NCI-H1417 treated with DMSO at 0.1 percent for 48 hours (cell line): ENCODE measurements at places on chromosomes 11 and 22.

GRCh38 chr11:63764679-63765647, 3.6 kb downstream of the ZFTA start:
- DNase-seq: no peak

DNA sequence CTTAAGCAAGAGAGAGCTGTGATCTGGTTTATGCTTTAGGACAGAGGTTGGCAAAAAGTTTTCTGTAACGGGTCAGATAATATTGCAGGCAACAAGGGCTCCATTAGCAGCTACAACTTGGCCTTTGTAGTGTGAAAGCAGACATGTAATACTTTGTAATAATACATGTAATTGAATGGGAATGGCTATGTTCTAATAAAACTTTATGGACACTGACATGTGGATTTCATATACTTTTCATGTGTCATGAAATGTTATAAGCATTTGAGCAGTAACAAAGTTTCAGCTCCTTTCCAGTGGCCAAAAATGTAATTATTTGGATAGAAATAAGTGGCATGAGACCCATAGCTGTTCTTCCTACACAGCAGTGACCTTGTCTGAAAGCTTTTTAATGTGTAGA, 3.1 kb downstream of the DYNC2H1 start:
- DNase-seq: no peak

- DNase-seq: no peak
Measured at GRCh38 chr11:62104816-62105653, 18.8 kb upstream of the INCENP start.

DNA sequence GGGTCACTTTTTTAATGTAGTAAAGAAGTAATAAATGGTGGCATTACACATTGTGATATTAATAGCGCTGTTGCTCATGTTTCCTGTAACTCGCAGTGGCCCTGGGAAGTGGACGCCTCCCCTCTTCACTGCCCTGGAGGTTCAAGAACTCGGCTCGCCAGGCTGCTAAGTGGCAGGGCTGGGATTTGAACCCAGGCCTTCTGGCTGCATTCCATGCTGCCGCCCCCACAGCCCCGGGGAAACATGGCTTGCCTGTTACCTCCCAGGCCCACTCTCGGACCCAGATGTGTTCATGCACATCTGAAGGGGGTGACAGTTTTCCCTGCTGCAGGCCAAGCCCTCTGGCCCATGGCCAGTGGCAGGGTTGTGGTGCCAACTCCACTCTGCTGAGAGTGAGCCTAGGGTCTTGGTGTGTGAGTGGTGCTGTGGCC, 25.0 kb upstream of the MGAT3 start:
- DNase-seq: no peak

DNA sequence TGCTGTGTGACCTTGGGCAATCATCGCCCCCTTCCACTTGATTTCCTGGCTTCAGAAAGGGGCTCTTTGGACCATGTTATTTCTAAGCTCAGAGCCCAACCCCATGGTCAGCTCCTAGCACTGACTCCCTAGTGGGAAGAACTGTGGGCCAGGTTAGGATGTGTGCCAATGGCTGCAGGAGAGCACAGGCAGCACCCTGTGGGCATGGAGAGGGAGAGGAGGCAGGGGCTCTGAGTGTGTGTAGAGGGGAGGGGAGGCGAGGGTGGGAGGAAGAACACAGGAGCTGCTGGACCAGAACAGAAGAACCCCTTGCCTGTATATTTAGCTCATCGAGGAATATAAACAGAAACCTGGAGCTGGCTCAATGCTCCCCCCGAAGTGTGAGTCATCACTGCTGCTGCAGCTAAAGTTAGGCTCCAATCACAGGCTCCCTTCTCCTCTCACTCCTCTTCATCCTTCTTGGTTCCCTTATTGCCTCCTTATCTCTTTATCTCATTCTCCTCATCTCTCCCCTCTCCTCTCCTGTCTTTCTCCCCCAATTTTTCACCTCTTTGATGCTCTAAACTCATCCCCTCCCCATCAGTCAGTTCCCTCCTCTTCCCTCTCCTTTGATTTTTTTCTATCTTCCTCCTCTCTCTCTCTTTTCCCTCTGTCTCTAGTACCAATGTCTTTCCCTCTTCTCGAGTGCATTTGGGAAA, 14.5 kb upstream of the RPS19BP1 start:
- DNase-seq: no peak

GRCh38 chr11:96109331-96110030, 185.6 kb upstream of the MTMR2 start:
- no peak for DNase-seq

DNA sequence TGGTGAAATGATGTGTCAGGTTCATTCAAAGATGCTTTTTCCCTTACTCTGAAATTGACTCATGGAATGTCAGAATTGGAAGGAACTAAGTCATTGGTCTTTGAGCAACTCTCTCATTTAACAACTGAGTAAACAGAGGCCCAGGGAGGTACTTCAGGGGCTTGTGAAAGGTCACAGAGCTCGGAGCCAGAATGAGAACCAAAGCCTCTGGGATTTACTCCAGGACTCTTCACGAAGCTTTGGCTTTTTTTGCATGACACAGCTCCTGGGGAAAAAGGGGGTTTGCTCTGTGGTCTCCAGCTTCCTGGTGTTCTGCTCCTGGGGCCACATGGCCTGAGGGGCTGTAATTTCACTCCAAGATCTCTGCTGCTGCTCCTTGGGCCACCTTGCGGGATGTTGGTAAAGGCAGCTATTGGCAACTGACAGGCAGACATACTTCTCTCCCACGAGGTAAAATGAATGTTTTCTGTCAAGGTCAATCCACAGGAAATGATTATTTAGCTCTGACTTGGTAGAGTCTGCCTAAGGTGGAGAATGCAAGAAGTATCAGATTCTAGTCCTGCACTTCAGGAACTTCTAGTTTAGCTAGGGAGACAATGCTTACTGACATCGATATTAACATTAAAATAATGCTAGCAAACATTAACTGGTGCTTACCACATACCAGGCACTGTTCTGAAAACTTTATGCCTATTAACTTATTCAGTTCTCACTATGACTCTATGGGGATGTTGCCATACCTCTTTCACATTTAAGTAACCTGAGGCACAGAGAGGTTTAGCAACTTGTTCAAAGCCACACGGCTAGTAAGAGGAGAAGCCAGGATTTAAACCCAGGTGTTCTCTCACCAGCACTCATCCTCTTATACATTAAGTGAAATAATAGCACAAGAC, 16.1 kb downstream of the PKNOX2 start:
- no peak for DNase-seq

DNA sequence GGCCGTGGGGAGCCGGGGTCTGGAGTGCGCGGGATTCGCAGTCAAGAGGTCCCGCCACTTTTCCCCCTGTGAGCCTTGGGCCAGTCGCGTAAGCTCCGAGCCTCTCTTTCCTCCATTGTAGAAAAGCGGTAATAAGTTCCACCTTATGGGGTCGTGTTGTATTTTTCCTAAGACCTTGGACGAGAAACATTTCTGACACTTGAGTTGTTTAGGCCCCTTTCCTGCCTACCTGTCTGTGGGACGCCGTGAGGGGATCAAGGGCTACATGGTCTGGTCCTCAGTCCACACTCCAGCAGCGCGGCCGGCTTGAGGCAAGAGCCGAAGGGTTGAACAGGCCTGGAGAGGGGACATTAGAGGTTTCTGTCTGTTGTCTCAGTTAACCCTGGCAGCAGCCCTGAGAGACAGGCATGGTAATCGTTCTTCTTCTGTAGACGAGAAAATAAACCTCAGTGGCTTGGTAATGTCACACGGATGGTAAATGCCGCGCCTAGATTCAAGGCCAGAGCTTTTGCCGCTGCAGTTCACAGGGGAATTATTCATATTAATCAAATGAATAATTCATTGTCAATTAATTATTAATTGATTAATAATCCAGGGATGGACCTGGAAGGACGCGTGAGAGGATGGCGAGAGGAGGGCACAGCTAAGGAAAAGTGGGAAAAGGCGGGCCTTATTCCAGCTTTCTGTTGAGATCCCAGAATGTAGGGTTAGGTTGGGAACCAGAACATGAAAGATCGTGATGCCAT, 545 bp downstream of the FEN1 start:
- peak; percentile 14 for DNase-seq

DNA sequence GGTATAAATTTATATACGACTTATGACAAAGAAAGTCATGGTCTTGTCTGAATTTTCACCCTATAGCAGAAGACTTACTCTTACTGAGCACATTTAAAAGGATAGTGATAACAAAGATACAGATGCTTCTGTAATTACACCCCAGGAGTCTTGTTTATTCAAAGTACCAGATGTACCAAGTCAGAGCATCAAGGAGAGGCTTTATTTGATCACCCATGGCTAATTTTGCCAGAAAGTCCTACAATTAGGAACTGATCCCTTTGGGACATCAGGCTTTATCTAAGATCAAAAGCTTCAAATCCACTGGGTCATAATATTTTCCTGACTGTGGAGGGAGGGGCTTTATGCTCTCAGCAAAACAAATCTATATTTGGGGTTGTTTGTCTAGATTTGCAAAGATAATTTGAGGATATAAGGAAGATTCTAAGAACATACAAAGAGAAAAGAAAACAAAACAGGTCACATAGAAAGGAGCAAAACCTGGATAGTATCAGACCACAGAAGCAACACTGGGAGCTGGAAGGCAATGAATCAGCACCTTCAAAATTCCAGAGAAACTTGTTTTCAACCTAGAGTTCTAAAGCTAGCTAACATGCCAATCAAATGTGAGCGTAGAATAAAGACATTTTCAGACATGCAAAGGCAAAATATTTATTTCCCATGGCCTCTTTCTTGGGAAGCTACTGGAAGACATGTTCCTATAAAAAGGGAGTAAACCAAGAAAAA, 124.8 kb upstream of the CSNK2A3 start:
- DNase-seq: no peak

- no peak for DNase-seq
Measured at GRCh38 chr11:77127235-77127911, 673 bp upstream of the MYO7A start.

GRCh38 chr11:72278905-72279304, 34.9 kb upstream of the PHOX2A start:
- DNase-seq: no peak

DNA sequence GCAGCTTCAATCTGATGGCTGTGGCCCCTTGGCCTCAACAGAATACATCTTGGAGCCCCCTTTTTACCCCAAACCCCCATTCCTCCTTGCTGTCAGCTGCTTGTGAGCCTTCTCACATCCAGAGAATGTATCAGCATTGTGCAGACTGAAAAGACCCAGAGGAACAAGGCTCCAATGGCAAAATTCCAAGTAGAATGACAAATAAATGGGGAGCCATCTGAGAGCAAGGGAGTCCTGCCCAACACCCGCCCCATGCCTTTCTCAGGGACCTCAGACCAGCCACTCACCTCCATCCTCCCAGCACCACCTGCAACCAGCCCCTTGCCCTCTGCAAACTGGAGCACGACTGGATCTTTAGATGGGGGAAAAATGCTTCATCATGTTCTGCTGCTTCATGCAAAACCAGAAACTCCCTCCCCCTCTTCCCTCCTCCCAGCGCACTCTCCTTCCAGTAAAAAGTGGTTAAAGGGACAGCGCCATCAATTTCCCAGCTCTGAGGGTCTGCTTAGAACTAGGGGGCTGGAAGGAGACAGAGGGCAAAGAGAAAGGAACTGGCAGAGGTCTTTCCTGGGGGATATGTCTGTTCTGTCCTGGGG, 2.2 kb upstream of the NEFH start:
- no peak for DNase-seq

- peak; percentile 55 for DNase-seq
Measured at GRCh38 chr22:36454916-36455570, 26.4 kb downstream of the TXN2 start.

- DNase-seq: no peak
Measured at GRCh38 chr22:28779833-28780232, 7.3 kb downstream of the CCDC117 start.

DNA sequence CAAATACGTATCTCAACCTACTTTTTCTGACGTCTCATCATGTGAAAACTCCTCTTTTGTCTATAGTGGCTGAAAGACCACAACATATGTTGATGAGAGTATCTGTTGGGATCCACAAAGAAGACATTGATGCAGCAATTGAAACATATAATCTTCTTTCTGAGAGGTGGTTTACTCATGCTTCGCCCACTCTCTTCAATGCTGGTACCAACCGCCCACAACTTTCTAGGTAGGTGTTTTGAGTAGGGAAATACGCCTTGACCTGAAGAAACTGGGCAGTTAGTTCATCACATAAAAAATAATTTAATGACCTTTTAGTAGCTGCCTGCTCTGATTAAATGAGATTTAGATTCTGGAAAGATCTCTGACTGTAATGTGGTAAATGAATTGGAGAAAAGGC, 17.2 kb downstream of the RRM1 start:
- DNase-seq: no peak

- DNase-seq: no peak
Measured at GRCh38 chr11:125569915-125570621, 791 bp downstream of the EI24 start.

- no peak for DNase-seq
Measured at GRCh38 chr22:44329179-44329796, 16.5 kb upstream of the SHISAL1 start.

- DNase-seq: no peak
Measured at GRCh38 chr22:39204216-39204615, 40.6 kb downstream of the PDGFB start.

DNA sequence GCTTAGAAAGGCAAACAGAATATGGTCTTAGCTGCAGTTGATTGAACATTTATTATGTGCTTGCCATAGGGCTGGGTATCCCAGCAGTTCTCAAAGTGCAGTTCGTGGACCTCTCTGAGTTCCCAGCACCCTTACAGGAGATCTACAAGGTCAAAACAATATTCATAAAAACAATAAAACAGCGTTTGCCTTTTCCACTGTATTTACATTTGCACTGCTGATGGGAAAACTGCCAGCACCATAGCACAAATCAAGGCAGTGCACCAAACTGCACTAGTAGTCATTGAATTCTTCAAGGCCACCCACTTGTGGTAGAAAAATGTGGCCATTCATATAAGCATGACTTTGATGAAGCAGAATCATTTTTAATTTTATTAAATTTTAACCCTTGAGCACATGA, 128.1 kb downstream of the CCDC34 start:
- DNase-seq: no peak

DNA sequence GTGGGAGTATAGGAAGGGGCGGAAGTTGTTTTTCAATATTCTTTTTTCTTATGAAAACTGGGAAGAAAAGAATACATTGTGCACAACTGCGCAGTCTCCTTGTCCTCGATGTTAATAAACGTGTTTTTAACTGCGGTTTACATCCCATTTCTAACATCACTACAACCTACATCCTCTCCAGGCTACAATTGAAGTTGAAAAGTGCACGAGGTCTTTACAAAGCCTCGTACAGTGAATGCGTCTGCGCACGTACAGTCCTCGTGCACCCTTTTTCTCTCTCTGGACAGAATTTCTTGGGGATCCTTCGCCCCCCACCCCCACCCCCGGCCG, 102.4 kb downstream of the WT1 start:
- no peak for DNase-seq

DNA sequence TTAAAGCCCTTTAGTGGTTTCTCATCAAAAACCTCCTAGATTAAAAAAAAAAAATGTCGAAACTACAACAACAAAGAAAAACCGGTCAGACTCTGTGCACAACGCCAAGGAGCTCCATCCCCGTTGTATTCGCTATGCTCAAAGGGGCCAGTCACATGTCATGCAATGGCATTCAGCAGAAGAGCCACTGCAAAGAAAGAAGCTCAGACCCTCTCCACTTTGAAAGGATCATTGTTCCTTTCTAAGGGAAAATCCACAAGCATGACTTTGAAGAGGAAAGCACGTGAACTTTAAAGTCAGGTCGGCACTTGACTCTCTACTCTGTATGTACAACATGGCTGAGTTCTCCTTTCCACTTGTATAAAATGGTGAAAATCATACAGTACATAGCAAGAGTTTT, 655.6 kb downstream of the ETS1 start:
- no peak for DNase-seq

GRCh38 chr11:59218893-59219292, 6.2 kb upstream of the MPEG1 start:
- DNase-seq: no peak
